Spleen (tissue), 13 donors: ENCODE measurements at places on chromosomes 13 and 19. TPM values are rescaled to one million over a fixed set of nuclear protein-coding genes. Genes with fewer than 3 reads are reported as not detected.

The OR4F17 gene
- not detected for total RNA-seq

DNA sequence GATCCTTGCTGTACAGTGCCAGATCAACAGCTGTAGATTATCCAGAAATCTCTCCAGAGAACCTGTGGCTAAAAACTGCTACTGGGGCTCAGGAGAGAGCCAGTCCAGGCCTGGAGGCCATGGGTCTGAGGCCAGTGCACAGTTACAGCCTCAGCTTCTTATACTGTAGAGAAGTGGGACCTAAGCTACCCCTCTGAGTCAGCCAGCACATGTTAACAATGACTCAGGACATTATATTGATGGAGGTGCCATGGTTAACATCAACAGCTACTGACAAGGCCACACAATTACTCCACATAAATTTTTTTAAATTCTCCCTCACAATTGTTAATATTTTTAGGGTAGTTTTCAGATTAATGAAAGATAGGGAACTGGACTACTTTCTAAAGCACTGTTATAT is 138.5 kb downstream of the RBM26 start:
- H3K27me3 ChIP-seq: no peaks in the 10 kb centered on the region
- DNase-seq: no peak
- H3K4me1 ChIP-seq: no peaks in the 10 kb centered on the region
- no peak overlapping the region for H3K27ac ChIP-seq
- no peak overlapping the region for H3K4me3 ChIP-seq

- peak; percentile 53 for DNase-seq
- no peaks in the 10 kb centered on the region for H3K4me1 ChIP-seq
- H3K27me3 ChIP-seq: no peaks in the 10 kb centered on the region
- H3K4me3 ChIP-seq: no peak overlapping the region
- H3K36me3 ChIP-seq: no peaks in the 10 kb centered on the region
- no peak overlapping the region for H3K27ac ChIP-seq
These were observed 193.8 kb downstream of the URI1 start for GRCh38 chr19:30135797-30136196.

The EFNA2 gene
- total RNA-seq: not detected

The ZNF784 gene
- total RNA-seq: 7.1 TPM

DNA sequence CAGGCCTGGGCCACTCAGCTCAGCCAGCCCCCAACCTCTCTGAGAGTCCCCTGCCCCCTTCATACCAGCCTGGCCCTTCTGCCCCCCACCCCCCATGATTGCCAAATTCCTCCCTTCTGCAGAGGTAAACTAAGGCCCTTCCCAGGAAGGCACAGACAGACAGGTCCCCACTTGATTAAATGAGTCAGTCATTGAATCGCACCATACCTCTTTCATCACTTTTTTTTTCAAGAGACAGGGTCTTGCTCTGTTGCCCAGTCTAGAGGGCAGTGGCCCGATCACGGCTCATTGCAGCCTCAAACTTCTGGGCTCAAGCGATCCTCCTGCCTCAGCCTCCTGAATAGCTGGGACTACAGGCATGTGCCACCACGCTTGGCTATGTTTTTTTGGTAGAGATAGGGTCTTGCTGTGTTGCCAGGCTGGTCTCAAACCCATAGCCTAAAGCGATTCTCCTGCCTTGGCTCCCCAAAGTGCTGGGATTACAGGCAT is 6.0 kb downstream of the PODNL1 start:
- H3K27ac ChIP-seq: no peak overlapping the region
- no peak overlapping the region for H3K4me3 ChIP-seq
- no peak for DNase-seq

The OR7C1 gene
- not detected for total RNA-seq

DNA sequence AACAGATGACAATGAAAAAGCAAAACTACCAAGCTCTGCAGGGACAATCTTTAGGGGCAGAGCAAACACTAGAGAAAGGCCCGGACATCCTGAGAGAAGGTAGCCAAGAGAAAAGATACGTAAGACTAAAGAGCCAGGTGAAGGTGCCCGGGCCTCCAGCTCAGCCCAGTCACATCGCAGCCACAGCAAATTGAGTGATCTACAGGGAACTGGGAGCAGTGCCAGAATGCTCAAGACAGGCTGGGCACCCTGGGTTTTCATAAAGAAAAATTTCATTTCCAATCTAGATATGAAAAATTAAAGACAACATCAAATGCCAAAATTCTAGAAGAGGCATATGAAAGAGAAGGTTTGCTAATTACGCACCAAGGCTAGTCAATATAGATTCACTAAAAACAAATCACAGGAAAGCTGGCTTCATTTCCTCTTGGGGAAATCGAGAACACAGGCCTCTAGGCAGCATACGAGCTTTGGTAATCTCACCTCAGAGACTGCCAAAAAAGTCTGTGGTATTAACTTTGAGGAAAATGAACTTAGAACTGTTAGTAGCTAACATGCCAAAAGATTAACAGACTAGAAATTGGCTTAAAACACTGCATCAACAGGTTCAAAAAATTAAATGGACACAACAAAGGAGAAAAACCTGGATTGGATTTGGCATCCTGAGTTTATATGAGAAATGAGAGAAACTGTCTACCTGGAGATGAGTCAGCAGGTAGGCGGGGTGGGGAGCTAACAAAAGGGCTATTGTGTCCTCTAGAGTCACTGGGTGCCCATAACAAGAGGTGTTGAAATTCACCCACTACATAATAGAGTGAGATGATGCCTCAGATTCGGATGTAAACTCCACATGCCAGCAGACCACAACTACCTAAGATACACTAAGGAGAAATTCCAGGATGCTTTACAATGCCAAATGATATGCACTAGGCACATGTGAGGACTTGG is 6.6 kb downstream of the ANKRD10 start:
- peaks cover 52% of the 10 kb centered on the region for H3K36me3 ChIP-seq
- no peaks in the 10 kb centered on the region for H3K27me3 ChIP-seq
- no peak overlapping the region for H3K4me3 ChIP-seq

The TMEM238 gene
- total RNA-seq: 5.0 TPM

DNA sequence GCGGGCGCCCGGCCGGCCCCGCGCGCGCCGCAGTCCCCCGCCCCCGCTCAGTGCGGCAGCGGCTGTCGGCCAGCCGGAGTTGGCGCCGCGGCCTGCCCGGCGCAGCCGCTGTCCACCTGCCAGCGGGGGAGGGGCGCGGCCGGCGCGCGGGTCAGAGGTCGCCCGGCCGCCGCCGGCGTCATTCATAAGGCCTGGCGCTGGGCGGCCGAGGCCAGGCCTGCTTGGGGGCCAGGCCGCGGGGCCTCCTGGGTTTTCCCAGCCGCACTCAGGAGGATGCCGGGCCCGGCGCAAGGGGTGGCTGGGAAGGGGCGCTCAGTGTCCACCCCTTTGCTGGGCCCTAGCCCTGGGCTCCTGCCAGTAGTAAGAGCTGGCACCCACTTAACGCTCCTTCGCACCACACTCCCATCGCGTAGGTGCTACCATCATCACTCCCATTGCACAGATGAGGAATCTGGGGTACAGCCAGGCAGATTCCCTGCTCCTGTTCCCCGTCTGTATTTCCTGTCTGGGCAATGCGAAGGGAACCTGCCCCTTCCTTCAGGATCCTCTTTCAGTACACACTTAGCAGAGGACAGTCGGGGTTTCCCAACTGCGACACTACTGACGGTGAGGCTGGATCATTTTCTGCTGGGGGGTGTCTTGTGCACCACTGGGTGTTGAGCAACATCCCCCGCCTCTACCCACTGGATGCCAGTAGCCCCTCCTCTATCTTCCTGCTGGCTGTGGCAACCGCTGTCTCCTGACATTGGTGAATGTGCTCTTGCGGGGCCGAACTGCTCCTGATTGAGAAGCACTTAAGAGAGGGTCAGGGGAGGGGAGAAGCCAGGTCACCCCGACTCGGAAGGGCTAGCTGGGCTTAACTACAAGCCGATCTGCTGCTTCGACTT is 846 bp upstream of the PRKACA start:
- no peaks in the 10 kb centered on the region for H3K36me3 ChIP-seq
- peak overlapping the region; percentile 99 for H3K27ac ChIP-seq
- H3K4me1 ChIP-seq: peaks cover 74% of the 10 kb centered on the region
- H3K27me3 ChIP-seq: no peaks in the 10 kb centered on the region

The SCEL gene
- total RNA-seq: not detected

- no peaks in the 10 kb centered on the region for H3K27me3 ChIP-seq
- H3K27ac ChIP-seq: no peak overlapping the region
- H3K4me3 ChIP-seq: no peak overlapping the region
- H3K4me1 ChIP-seq: no peaks in the 10 kb centered on the region
- no peak for DNase-seq
These were observed 1395.8 kb downstream of the SLITRK5 start for GRCh38 chr13:89066868-89067466.

DNA sequence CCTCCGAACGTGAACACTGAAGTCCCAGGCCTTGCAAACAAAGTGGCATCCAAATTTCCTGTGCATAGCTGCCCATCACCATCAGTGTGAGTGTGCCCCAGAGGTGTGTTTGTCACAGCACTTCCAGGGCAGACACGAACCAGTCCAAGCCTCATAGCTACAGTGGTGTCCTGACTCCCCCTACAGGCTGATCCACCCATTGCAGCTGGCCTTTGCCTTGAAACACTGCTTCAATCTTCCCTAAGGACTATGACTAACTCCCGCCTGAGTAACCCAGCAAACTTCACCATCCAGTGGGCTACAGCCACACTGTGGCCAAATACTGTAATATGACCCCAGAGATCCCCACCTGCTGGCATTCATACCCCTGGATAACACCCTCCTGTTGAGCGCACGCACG is 3.9 kb downstream of the ZNF266 start:
- H3K36me3 ChIP-seq: peaks cover 71% of the 10 kb centered on the region
- H3K27ac ChIP-seq: no peak overlapping the region
- no peak for DNase-seq
- peaks cover 38% of the 10 kb centered on the region for H3K4me1 ChIP-seq
- H3K4me3 ChIP-seq: no peak overlapping the region
- no peaks in the 10 kb centered on the region for H3K27me3 ChIP-seq

DNA sequence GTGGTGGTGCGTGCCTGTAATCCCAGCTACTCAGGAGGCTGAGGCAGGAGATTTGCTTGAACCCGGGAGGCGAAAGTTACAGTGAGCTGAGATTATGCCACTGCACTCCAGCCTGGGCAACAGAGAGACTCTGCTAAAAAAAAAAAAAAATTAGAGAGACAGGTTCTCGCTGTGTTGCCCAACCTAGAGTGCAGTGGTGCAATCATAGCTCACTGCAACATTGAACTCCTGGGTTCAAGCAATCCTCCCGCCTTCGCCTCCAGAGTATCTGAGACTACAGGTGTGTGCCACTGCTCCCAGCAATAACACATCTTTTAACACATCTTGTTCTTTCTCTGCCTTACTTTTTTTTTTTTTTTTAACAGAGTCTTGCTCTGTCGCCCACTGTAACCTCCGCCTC is 32.7 kb downstream of the CLEC17A start:
- peaks cover 24% of the 10 kb centered on the region for H3K36me3 ChIP-seq
- H3K4me3 ChIP-seq: no peak overlapping the region
- H3K27me3 ChIP-seq: no peaks in the 10 kb centered on the region
- peaks cover 33% of the 10 kb centered on the region for H3K4me1 ChIP-seq
- no peak overlapping the region for H3K27ac ChIP-seq

- no peak overlapping the region for H3K4me3 ChIP-seq
- H3K27ac ChIP-seq: no peak overlapping the region
- DNase-seq: no peak
- no peaks in the 10 kb centered on the region for H3K4me1 ChIP-seq
- no peaks in the 10 kb centered on the region for H3K36me3 ChIP-seq
- peaks cover 3% of the 10 kb centered on the region for H3K27me3 ChIP-seq
These were observed 11.9 kb downstream of the TMEM255B start for GRCh38 chr13:113770937-113771336.

DNA sequence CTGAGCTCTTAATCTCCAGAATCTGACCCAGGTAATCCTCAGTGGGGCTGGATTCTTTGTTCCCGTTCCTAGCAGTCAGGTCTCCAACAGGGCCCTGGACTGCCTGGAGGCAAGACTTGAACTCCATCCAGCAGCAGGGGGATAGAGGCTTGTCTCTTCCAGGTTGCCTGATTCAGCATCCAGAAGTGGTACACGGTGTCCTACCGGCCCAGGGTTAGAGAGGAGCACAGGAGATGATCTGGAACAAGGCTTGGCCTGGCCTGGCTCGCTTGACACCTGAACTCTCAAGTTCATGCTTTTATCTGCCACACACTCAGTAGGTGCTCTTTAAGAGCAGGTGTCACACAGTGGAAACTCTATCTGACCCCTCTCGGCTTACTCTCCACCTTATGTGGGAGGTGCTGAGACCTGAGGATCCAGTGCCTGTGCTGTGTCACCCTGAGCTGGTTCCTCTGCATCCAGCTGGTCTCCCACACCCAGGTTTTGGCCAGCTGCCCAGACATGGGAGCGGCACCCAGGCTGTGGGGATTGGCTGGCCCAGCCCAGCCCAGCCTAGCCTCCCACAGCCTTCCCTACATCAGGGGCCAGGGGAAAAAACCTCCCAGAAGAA is at the start of gene CYP4F3:
Gene CYP4F3, plus strand, starts transcription at position 604 of the 610 bp plus-strand sequence. CDS start 519 bp downstream, outside the sequence.
- no peak within 1 kb of the TSS for H3K27ac ChIP-seq
- peak; percentile 83 for DNase-seq
- no peak within 1 kb of the TSS for H3K4me3 ChIP-seq
- no peaks in the 10 kb centered on the region for H3K36me3 ChIP-seq
- H3K27me3 ChIP-seq: no peaks in the 10 kb centered on the region

DNA sequence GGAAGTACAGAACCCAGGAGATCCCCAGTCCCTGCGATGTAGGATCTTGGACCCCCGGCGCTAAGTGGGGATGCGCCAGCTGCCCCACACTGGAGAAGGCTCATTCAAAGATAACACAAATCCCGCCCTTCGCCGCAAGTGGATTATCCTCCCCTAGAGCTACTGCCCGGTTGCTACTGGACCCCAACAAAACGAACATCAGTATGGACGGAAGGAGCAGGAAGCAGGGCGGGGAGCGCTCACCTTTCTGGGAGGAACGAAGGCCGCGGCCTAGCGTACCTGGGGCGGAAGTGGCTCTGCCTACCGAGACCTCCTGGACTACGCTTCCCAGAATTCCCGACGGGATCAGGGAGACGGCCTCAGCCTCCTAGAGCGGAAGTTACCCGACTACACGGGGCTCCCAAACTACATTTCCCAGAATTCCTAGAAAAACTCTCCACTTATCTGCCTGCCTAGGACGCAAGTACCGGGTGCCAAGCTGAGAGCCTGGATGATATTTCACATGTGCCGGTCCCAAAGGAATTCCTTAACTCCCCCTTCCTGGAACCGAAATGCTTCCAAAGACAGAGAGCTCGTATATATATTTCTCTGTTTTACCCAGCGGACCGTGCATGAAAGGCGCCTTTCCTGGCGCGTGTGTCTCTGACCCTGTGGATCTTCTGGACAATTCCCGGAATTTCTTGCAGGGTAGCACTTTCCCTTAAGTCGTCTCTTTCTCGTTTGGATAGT is at the start of gene ZNF112:
Gene ZNF112, minus strand, starts transcription at position 298 of the 729 bp plus-strand sequence. CDS start 16,141 bp downstream, outside the sequence.
- no peaks in the 10 kb centered on the region for H3K27me3 ChIP-seq
- DNase-seq: peak; percentile 85
- no peaks in the 10 kb centered on the region for H3K4me1 ChIP-seq
- no peak within 1 kb of the TSS for H3K27ac ChIP-seq
- H3K36me3 ChIP-seq: no peaks in the 10 kb centered on the region
- peak within 1 kb of the TSS; percentile 71 for H3K4me3 ChIP-seq
